ENCODE measurements at places on chromosomes 5 and 9. TPM values are rescaled to one million over a fixed set of nuclear protein-coding genes. Genes with fewer than 3 reads are reported as not detected.

GRCh38 chr9:8916771-8917170 is 1117.2 kb upstream of the DMAC1 start:
- no peaks in the 10 kb centered on the region for H3K4me1 ChIP-seq
- no peak overlapping the region for H3K27ac ChIP-seq
- no peak overlapping the region for H3K4me3 ChIP-seq
- DNase-seq, result no peak
- H3K27me3 ChIP-seq, result no peaks in the 10 kb centered on the region

GRCh38 chr9:91415290-91415689 is 8.3 kb downstream of the NFIL3 start:
- H3K4me1 ChIP-seq, result peaks cover 21% of the 10 kb centered on the region
- H3K27me3 ChIP-seq, result no peaks in the 10 kb centered on the region
- H3K4me3 ChIP-seq, result no peak overlapping the region
- DNase-seq, result no peak
- H3K27ac ChIP-seq, result no peak overlapping the region

DNA sequence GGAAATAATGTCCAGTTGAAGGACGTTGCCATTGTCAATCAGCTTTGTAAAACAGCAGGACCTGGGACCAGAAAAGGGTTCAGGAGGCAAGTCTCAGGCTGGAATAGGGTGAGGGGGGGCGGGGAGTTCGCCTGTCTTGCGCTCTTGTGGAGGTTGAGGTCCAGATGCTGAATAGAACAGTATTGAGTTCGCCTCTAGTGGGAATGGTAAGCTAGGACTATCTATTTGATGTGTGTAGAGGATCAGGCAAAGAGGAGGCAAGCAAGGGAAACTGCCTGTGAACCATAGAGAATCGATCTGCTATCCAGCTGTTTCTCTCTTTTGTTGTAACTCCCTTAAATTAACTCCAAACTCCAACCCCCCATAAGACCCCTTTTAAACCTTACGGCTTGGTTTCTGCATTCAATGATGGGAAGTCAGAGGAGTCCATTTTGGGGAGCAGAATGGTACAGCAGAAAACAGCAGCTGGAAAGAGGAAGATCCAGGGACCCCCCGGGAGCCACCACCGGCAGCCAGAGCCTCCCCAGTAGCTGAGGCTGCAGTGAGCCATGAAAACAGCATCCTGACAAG is 133.7 kb downstream of the SLC28A3 start:
- H3K27ac ChIP-seq, result no peak overlapping the region
- H3K4me3 ChIP-seq, result no peak overlapping the region

- no peaks in the 10 kb centered on the region for H3K36me3 ChIP-seq
- no peak for DNase-seq
- no peaks in the 10 kb centered on the region for H3K4me1 ChIP-seq
- no peak overlapping the region for H3K4me3 ChIP-seq
Measured at GRCh38 chr5:94314460-94315131, 303.8 kb downstream of the KIAA0825 start.

- no peak for DNase-seq
- H3K27me3 ChIP-seq, result no peaks in the 10 kb centered on the region
- H3K4me3 ChIP-seq, result no peak overlapping the region
- H3K27ac ChIP-seq, result no peak overlapping the region
- H3K36me3 ChIP-seq, result no peaks in the 10 kb centered on the region
Measured at GRCh38 chr9:113910036-113910639, 34.0 kb downstream of the ZNF618 start.

The PCDHB2 gene
- 1.1 TPM for polyA plus RNA-seq
